ENCODE measurements at places on chromosomes 5 and 9.

DNA sequence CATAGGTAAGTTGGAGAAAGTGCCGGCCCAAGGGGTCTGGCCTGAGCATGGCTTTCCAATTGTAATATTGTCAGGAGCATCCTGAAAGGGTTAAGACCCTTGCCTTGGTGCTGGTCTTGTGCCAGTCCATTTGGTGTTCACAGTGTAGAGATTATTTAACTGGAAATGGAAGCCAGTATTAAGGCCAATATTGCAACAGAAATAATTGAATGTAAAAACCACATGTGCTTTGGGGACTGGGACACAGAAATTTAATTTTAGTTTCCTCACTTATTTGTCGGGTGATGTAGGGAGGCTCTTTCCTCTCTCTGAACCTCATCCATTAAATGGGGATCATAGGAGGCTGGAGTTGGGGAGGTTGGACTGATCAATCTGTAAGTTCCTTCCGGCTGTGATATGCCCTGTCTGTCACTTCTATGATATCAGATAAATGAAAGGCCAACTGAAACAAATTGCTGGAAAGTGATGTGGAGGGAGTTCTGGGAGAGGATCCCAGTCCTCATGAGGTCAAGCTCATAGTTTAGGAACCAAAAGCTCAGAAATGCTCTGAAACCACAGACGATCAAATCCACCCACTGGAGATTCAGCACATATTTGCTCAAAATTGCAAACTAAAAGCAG is 54.8 kb upstream of the COL15A1 start:
- DNase-seq = no peak

GRCh38 chr5:170662966-170663365 is 120.6 kb upstream of the GABRP start:
- no peak for DNase-seq

GRCh38 chr5:160930406-160930805 is 78.4 kb upstream of the ATP10B start:
- DNase-seq = no peak

- no peak for DNase-seq
Measured at GRCh38 chr5:113266913-113267227, 167.9 kb downstream of the TSSK1B start.

- no peak for DNase-seq
Measured at GRCh38 chr5:58019614-58020013, 440.3 kb downstream of the PLK2 start.

DNA sequence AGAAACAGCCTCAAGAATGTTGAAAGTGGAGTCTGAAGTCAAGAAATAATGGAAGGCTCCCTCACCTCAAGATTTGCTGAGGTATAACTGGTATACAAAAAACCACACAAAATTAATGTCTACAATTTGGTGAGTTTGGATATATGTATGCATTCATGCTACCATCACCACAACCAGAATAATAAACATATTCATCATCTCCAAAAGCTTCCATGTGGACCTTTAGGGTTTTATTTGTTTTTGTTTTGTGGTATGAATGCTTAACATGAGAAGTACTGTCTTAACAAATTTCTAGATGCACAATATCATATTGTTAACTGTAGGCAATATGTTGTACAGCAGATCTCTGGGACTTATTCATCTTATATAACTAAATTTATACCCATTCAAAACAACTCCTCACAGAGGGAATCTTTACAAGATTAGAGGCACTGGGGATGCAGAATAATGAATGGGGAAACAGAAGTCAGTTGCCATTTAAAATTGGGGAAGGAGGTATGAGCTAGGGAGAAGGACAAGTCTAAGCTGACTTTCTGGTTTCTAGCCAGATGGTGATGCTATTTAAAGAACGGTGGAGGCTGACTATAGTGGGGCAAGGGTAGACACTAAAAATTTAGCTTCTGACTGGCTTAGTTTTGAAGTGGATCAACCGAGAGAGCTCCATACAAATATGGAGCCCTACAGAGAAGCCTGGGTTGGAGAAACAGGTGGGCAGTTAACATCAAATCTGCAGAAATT is 213.9 kb downstream of the BNC2 start:
- DNase-seq = no peak

Measured in GM12891 (cell line).